ENCODE measurements at places on chromosomes 12 and 14. TPM values are rescaled to one million over a fixed set of nuclear protein-coding genes. Genes with fewer than 3 reads are reported as not detected.

The GLT1D1 gene
- not detected for total RNA-seq

The MANSC4 gene
- not detected for total RNA-seq

The FIGNL2 gene
- total RNA-seq = not detected

The RFX4 gene
- total RNA-seq = not detected

The RHEBL1 gene
- total RNA-seq = 1.0 TPM

Measured in nasal cavity respiratory epithelium epithelial cell of viscerocranial mucosa (primary cell).